HCT116 (cell line): ENCODE measurements at places on chromosomes 5 and 9. TPM values are rescaled to one million over a fixed set of nuclear protein-coding genes. Genes with fewer than 3 reads are reported as not detected.

The GARIN3 gene
- total RNA-seq, result not detected

The ADRB2 gene
- total RNA-seq, result 0.25 TPM

The AP3B1 gene
- total RNA-seq, result 54.5 TPM

The PRDM9 gene
- not detected for total RNA-seq

The HAVCR2 gene
- 0.07 TPM for total RNA-seq

The PRUNE2 gene
- total RNA-seq, result 0.59 TPM

The TNC gene
- 0.49 TPM for total RNA-seq

The FBN2 gene
- total RNA-seq, result 0.42 TPM

The SLC6A18 gene
- total RNA-seq, result not detected

The TSSK1B gene
- not detected for total RNA-seq

The FKTN gene
- total RNA-seq, result 17.3 TPM

The TOR2A gene
- 12.0 TPM for total RNA-seq

The CRAT gene
- total RNA-seq, result 29.0 TPM

The SPINK7 gene
- not detected for total RNA-seq

The SAPCD2 gene
- 71.7 TPM for total RNA-seq

The IFNA13 gene
- not detected for total RNA-seq
